ENCODE measurements at places on chromosomes 7 and 10.

- no peak for DNase-seq
Observed at GRCh38 chr7:6020371-6021286, 10.5 kb upstream of the ANKRD61 start.

DNA sequence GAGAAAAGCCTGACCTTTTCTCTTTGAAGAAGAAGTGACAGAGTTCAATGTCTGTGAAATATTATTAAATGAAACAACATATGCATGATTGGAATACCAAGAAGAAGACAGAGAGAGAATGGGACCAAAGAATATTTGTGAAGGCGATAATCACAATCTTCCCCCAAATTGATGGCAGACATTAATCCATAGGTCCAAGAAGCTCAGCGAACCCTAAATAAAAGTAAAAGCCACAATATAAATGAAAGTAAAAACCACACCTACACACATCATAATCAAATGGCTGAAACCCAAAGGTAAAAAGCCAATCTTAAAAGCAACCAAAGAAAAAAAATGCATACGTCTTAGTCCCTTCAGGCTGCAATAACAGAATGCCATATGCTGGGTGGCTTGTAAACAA lies 84.0 kb downstream of the ODAD2 start:
- DNase-seq, result no peak

DNA sequence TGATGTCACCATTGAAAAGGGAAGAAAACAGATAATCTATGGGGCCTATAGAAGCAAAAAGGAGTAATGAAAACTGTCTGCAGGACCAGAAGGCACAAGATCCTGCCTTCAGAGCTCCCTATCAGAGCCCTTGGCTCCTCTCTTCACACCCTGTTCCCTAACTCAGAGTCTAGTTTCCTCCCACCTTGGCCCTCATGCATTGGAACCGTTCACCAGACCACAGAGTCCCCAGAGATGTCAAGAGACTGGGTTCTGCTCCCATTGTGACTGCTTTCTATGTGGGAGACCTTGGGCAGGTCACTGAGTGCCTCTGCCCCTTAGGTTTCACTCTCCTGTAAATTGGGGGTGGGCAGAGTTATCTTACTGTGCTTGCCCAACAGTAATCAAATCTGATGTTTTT lies 80.1 kb upstream of the RPA3 start:
- DNase-seq, result no peak

DNA sequence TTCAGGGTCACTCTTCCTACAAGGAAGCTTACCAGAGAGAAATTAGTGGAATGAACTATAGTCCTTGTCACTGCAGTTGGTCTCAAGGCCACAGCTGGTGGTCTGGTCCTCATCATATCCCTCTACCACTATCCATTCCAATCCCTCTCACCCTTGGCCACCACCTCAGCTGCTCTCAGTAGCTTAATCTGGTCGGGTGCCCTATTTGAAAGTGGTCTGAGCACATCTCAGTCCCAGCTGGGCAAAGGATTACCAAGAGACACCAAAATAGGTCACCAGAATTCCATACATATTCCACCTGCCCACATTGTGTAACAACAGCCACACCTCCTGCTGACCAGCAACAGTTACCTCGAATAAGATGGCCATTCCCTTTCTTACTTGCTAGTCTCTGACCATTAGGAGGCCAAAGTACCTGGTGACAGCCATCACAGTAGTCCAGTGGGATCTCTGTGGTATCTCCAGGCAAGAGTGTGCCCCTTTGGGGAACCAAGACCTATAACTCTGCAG lies 3.3 kb upstream of the ZC3HAV1 start:
- DNase-seq, result no peak

GRCh38 chr7:982511-983003 lies 424 bp upstream of the CYP2W1 start:
- DNase-seq, result no peak

GRCh38 chr10:11098666-11099065 lies 81.0 kb downstream of the CELF2 start:
- DNase-seq, result no peak

GRCh38 chr7:127208351-127208750 lies 44.4 kb downstream of the GRM8 start:
- no peak for DNase-seq

DNA sequence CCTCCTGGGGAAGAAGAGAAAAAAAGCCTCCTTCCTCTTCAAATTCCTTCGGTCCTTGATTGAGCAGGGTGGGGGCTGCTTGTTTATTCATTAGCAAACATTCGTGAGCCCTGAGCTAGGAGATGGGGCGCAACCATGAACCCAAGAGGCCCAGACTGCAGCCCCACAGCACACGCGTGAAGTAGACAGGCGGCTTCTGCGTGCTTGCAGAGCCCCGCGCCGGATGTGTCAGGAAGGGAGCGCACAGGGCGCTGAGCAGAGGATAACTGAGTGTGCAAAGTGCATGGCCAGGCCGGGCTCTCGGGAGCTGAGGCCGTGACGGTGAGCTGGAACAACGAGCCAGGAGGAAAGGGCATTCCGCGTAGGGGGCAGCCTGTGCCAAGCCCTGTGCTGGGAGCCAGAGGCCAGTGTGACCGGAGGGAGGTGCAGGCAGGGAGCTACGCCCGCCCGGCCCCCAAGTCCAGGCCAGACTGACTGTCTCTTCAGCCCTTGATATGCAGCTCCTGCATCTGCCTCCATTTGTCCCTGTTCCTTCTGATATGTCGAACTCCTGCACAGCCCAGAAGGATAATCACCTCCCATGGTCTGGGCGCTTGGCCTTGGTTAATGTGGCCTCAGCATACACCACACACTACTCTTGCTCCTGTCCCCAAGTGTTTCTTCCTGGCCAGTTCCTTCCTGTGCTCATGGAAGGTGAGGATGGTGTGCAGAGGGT lies 4.6 kb downstream of the FOXL3 start:
- no peak for DNase-seq

Data from OCI-LY7 (cell line).